SIG-M5 (cell line): ENCODE measurements at places on chromosomes 4 and X.

DNA sequence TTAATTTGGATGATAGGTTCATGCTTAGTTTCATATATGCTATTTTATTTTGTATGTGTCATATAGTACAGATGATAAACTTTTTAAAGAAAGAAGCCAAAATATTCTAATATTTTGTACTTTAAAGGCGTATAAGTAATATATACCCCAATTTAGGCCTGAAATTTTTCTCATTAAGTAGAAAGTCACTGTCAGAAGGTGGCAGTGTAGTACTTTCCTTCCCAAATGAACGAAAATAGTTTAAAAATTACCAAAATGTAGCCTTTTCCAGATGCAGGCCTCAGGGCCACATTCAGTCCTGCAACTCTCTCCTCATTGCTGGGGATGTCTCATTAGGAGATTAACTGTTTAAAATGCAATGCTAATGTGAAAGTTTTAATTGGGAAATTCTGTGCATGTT is 1263.6 kb downstream of the C4orf33 start:
- no peak for DNase-seq

DNA sequence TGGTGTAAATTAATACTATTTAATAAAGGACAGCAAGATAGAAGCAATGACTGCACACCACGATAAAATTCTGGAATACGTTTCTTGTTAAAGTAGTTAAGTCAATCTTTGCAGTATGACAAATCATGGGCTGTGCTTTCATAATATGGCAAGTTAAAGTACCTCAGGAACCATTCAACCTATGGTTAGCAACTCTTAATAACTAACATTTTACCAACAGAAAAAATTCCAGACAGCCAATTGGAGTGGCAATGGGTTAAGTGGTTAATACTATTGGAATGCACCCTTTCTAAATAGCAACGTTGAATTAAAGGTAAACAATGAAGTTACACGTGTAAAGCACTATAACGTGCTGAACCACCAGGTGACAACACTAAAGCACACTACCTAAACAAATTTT is 72.4 kb upstream of the ZCCHC13 start:
- no peak for DNase-seq

DNA sequence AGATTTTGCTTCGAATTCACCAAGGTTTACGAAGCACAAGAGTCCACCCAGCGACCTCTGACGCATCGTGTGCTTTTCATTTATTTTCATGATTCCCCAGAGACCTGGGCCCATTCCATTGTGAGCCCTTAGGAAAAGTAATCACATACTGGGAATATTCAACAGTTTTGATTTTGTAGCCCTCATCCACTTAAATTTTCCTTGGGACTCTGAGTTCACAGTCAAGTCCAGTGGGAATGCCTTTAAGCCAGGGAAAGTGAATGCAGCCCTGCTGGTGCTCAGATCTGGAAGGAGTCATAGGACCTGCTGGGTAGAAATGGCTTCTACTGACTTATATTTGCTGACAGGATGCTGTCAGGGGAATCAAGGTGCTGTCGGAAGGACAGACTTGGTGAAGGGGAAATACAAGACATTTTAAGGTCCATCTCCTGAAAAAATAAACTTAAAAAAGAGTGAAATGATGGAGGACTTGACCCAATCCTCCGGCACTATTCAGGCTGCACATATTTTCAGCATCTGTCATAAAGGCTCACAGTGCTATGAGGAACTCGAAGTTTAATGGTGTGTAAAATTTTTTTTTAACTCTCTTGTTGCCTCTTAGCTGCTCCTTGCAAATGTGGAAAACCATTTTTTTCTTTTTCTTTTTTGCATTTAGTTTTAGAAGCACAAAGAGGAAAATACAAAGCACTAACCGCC is 204.9 kb downstream of the MID1 start:
- no peak for DNase-seq

DNA sequence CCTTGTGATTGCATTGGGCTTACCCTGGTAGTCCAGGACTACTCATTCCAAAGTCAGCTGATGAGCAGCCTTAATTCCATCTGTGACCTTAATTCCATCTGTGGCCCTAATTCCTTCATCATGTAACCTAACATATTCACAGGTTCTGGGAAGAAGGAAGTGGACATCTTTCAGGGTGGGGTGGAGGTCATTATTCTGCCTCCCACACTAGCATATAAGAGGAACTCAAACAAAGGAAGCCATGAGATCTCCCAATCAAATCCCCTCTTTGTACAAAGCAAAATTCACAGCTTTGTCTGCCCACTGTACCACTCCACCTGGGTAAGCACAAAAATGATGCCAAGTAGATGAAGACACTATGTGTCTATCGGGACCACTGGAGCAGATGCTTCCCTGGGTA is 87.3 kb downstream of the SLC2A9 start:
- no peak for DNase-seq

DNA sequence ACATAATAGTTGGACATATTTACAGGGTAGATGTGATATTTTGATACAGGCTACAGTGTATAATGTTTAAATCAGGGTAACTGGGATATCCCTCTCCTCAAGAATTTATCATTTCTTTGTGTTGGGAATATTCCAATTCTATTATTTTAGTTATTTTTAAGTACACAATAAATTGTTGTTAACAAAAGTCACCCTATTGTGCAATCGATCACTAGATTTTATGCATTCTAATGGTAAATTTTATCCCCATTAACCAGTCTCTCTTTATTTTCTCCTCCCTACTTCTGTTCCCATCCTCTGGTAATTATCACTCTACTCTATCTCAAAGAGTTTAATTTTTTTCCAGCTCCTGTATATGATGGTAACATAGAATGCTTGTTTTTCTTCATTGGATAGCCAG is 1631.9 kb upstream of the PABPC4L start:
- no peak for DNase-seq

DNA sequence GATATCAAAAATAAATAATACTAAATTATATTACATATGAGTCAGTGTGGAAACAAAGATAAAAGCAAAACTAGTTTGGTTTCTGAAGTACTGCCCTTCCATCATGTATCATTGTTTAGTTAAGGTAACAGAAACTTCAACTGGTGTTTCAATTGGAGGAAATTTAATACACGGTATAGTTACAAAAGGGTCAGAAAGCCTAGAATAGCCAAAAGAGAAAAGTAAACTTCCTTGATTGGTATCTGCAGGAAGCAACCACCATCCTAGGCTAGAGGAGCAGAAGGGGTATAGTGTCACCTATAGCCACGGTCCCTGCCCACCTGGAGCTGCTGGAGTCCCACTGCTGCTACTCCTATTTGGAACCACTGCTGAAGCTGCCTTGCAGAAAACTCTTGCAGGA is 185.6 kb downstream of the SLC7A11 start:
- no peak for DNase-seq

- DNase-seq = no peak
Measured at GRCh38 chrX:10739426-10739825, 119.0 kb upstream of the MID1 start.

GRCh38 chr4:175238827-175239517 is 320.8 kb downstream of the ADAM29 start:
- no peak for DNase-seq

DNA sequence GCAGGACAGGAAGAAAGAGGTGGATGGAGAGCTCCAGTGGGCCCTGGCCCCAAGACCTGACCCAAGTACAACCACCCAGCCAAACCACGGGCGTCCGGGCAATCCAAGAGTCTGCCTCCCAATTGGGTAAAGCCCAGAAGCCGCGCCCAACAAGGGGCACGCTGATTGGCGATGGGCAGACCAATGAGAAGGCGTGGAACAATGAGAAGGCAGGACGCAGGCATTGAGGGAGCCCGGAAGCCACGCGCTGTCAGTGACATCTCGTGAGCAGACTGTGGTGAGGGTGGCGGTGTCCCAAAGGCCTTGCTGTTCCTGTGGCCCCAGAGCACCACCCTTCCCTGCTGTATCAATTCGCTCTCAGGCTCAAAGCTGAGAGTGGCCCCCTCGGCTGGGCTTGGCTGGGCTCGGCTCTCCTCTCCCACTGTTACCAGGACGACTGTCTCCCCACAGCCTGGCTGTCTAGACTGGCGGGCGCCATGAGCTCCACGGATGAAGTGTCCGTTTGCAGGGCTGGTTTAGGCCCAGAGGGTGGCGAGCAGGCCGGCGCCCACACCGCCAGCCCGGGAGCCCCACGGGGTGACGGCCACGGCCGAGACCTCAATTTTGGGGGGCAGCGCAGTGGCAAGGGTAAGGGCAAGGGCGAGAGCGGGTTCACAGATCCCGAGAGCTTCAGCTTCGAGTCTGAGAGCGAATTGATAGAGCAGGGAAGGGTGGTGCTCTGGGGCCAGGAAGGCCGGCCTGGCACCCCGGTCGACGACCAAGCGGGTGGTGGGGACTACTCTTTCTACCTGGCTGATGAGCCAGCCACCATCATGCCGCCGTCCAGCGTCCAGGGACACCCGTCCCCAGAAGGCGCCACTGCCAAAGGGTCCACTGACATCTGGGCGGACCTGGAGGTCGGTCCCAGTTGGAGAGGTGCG is at the start of gene LOC101059915:
LOC101059915 (plus strand) TSS at position 219 of the 920 bp plus-strand sequence.
- no peak for DNase-seq

DNA sequence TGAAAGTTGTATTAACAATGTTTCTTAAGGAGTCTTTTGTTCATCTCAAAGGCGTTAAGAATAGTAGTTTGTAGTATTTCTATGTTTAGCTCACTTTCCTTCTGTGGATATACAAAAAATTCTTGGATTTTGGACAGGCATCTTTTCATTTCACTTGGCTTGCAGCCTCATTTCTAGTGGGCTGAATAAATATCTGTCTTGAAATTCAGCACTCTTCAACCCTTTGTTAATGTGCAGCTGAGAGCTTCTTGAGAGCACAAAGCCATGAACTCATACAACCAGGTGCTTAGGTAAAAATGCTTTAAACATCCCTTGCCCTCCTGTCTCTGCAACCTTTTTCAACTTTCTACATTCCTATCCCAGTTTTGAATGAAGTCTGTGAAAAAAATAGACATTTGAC is 1003.2 kb downstream of the C4orf33 start:
- no peak for DNase-seq

GRCh38 chr4:188971125-188971524 is 831.9 kb downstream of the TRIML1 start:
- no peak for DNase-seq

GRCh38 chrX:28042260-28042659 is 61.0 kb upstream of the DCAF8L1 start:
- no peak for DNase-seq

- no peak for DNase-seq
Measured at GRCh38 chr4:56372774-56373173, 14.5 kb downstream of the AASDH start.

DNA sequence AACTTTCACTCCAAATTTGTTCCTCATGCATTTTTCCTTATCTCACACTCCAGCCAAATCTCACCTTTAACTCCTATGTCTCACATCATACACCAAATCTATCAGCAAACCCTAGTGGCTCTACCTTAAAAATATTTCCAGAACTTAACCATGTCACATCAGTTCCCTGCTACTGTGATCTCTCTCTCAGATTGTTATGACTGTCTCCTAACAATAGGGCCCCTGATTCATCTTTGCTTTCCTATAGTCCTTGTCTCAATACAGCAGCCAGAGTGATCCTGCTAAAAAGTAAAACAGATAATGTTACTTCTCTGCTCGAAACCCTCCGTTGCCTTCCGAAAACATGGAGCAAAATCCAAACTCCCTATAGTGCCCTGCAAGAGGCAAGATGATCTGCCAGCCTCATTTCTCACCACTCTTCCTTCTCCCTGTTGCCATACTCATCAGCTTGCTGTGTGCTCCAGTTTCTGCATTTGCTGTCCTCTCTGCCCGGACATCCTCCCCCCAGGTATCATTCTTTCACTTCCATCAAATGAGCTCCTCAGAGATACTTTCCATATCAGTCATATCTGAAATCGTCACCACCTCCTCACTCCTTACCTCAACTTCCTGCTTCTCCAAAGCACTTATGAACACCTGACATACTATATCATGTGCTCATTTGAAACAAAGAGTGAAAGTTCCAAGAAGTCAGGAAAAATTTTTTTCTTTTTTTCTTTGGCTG is 293.4 kb upstream of the NR3C2 start:
- DNase-seq = no peak

DNA sequence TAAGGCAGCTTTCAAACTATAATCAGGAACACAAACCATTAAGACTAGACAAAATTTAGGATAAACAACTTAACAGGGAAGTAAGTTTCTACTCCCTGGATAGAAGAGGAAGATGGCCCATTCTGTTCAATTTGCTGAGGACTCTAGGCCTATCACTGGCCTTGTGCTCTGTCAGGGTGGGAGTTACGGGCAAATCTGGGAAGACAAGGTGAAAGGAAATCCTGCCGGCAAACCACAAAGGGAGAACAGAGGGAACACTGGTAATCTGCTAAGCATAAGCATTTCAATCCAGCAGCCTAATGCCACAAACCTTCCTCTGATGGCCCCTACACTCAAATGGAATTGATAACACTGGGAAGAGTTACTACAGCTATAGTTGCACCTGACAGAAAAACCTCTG is 8.3 kb downstream of the GPR82 start:
- DNase-seq = no peak

DNA sequence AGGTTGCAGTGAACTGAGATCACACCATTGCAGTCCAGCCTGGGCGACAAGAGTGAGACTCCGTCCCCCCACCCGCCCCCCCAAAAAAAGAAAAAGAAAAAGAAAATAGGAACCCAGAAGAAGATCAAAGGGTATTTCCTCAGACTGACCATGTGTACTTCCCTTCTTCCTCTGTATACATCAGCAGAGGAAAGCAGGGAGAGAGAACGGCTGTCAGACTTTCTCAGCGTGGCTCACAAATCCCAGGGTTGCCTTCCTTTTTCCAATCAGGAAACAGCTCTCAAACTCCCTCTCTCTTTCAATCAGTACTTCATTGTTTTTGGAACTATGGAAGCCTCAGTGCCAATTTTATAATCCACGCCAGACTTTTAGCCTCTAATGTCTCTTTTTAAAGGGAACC is 59.1 kb downstream of the CHRNA9 start:
- no peak for DNase-seq

- DNase-seq = no peak
Measured at GRCh38 chr4:134591326-134591725, 389.7 kb upstream of the PABPC4L start.

GRCh38 chr4:156538651-156539257 is 432.8 kb downstream of the PDGFC start:
- DNase-seq = no peak

DNA sequence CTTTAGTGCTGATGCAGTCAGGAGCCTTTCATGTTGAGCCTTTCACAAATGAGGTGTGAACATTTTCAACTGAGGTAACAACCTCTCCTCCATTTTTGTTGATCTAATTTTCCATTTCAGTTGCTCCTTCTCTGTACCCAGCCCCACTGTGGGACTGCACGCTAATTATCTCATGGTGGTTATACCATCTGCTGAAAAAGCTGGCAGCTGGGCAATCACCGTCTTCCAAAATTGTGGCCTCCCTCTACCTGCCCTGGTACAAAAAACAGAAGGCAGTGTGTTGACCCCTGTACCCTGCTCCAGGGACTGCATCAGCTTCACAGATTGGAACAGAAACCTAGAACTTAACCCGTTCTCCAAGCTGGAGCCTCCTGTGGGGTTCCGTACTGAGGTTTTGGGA is 72.4 kb upstream of the LONRF3 start:
- DNase-seq = no peak

DNA sequence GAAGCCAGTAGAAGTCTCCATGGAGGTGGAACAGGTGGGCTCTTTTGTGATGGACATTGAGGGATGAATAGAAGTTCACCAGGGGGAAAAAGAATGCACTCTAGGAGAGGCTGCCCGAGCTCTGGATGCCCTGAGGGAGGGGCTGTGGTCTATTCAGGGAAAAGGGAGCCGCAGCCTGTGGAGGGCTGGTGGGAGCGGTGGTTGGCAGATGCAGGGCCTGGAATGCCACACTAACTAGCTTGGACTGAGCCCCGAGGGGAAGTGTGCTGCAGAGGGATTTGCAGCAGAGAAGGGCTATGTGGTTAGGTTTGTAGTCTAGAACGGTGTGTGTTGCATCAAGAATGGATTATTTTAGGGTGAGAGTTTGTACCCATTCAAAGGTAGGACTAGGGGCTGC is 29.5 kb upstream of the PSAPL1 start:
- DNase-seq = no peak
